ENCODE measurements at places on chromosomes 12 and 14.

- no peak for DNase-seq
These were observed 41.3 kb downstream of the LTBP2 start for GRCh38 chr14:74570696-74571095.

DNA sequence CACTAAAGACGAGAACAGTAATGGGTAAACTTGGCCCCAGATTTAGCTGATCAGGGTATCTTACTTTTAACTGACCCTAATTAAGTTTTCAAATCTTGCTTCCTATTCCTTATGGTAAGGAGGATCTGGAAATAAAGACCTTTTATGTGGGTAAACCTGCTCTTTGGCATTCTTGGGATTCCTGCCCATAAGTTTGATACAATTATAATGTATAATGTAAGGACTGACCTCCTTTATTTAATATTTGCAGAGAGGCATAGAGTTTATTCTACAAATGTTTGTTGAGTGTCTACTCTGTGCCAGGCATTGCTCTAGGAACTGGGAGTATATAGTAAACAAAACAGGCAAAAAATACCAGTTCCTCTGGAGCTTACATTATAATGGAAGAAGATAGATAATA is 4.4 kb upstream of the PRDM4 start:
- no peak for DNase-seq

DNA sequence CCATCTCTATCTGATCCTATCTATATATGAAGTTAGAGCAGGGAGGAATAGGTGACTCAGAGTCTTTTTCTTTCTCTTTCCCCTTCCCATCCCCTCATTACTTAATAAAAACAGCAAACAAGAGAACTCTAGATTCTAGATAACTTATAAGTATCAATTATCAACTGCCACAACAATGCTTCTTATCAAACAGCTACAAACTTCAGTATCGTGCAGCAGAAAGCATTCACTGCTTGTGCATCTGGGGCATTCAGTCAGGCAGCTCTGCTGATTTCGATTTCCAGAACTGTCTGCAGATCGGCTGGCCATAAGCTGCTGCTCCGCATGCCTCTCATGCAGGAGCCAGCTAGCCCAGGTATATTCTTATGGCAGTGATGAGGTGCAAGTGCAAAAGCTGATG is 19.4 kb downstream of the A2ML1 start:
- no peak for DNase-seq

DNA sequence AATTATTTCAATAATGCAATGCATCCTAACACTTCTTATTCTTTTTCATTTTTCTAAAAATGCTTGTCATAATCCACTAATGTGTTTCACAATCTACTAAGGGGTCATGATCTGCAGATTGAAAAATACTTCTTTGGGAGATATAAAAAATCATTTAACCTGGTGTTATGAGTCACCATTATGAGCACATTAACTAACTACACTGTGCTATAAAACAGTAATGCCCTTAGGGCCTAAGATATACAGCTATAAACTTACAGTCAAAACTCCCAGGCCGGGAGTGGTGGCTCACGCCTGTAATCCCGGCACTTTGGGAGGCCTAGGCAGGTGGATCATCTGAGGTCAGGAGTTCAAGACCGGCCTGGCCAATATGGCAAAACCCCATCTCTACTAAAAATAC is 14.2 kb downstream of the ATXN2 start:
- DNase-seq, result no peak

DNA sequence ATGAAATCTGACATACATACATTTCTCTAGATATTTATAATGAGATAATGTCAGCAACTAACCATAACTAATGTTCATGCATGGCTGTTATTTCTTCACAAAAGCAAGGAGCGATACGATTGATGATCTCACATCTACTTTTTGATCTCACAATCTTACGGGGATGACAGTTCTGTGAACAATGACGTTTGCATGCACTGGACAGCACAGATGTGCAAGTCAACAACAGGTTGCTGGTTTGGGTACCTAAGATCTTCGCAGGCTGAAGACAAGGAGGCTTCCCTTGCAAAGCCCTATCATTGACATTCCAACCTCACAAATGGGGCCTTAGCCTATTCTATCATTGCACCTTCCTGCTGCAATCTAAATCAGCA is 53.6 kb downstream of the C12orf42 start:
- DNase-seq, result no peak

GRCh38 chr14:102525219-102525928 is 15.8 kb upstream of the ANKRD9 start:
- DNase-seq, result no peak

DNA sequence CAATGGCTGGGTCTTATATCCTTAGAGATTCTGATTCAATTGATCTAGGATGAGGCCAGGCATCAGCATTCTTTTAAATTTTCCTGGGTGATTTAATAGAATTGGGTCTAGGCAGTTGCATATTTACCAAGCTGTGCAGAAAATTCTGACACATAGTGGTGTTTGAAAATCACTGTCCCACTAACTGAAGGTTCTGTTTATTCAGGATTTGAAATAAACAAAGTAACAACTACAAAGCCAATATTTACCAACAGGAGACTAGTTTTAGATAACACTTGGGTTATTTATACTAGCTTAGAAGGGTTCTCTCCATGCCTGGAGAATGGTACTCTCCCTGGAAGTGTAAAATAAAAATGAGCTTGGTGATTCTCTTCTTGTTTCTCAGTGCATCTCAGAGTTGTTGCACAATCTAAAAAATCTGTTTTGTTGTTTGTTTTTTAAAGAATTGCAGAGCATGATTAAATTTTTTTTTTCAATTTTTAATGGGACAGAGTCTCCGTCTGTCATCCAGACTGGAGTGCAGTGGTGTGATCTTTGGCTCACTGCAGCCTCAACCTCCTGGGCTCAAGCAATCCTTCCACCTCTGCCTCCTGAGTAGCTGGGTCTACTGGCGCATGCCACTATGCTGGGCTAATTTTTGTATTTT is 16.9 kb downstream of the BEST3 start:
- no peak for DNase-seq

GRCh38 chr12:131448254-131448795 is 262.6 kb upstream of the SFSWAP start:
- no peak for DNase-seq

- no peak for DNase-seq
These were observed 49.2 kb upstream of the SGPP1 start for GRCh38 chr14:63777024-63777423.

DNA sequence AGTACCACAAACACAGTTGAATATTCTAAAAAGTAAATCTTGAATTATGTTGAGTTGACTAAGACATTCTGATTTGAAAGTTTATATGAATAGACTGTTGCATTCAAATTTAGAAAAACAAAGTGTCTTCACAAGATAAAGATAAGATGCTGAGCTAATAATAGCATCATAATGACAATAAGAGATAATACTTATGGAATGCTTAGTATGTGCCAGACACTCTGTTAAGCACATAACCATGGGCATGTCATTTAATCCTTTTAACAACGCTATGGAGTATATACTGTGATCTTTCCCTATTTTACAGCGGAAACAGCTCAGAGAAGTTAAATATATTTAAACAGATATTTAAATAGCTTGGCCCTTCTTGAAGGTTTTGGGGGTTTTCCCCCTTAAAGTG is 163.4 kb downstream of the SRGAP1 start:
- DNase-seq, result no peak

DNA sequence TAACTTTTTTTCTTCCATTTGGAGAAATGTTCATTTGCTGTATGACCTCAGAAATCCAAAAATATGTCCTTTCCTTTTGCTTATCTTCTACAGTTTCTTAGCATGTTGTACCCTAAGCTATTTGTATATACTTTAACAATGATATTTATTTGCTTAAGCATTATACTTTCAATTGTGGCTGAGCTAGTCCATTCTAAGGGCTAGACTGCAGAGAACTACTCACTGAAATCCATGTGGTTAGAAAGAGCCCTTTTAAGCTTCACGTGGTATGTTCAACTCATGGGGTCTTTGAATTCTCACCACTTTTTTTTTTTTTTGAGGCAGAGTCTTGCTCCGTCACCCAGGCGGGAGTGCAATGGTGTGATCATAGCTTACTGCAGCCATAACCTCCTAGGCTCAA is 122.5 kb downstream of the HMGA2 start:
- DNase-seq, result no peak

DNA sequence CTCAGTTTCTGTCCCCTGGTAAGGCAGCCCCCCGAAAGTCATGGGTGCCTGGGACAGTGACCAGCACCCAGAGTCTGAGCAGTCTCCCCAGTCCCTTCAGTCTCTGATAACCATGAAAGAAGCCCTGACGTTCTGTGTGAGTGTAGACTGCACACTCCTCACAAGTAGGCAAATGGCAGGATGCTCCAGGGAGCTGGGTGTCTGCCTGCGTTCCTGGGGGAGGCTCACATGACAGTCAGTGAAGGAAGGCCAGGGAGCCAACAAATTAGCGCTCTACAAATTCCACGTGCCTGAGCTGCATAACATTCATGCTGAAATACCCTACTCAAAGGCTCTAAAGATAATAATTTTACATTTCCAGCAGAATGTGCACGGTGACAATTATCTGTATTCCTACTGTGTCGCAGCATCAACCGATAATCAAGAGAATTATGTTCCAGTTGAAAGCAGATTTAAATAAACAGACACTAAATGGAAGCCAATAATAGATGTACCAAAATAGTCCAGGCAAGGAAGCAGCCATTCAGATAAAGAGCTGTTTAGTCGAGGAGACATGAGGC is 56.3 kb downstream of the ASCL1 start:
- DNase-seq, result no peak

- DNase-seq, result no peak
These were observed 2.2 kb downstream of the TBPL2 start for GRCh38 chr14:55438066-55438683.

GRCh38 chr12:122949405-122949804 is 16.9 kb downstream of the ABCB9 start:
- DNase-seq, result no peak

DNA sequence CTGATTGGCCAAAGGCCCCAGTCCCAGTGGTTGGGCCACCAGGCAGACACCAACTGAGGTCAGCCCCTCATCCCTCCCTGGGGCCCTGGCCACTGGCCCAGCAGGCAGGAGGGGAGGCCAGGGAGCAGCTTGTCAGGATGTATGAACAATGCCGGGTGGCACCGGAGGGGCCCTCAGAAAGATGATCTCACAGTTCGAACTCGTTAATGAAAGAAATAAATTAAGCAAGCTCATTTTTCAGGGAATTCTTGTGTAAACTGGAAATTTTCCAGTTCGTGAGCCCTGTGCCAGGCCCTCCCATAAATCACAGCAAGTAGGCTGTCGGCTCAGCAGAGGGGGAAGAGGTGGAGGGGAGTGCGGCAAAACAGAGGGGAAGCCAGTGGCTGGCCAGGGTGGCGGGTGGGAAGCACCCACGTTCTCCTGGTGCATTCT is 177.0 kb upstream of the VASH1 start:
- no peak for DNase-seq

DNA sequence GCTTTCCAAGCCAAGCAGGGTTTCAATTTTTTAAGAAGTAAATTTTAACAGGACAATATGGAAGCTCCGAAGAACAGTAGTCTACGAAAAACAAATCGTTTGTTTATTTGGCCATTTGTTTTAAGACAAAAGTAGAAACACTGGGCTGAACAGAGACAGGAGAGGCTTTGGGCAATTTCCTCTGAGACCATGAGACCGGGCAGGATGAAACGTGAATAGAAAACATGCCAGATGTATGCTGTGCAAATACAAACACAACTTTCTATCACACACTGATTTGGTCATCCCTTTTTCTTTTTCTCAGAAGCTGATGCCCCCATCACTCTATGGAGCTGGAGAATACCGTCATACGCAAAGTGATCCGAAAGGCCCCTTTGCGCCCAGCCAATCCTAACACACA is 1111.1 kb downstream of the BCL11B start:
- DNase-seq, result no peak

GRCh38 chr12:20361416-20361815 is 6.9 kb upstream of the PDE3A start:
- DNase-seq, result no peak

DNA sequence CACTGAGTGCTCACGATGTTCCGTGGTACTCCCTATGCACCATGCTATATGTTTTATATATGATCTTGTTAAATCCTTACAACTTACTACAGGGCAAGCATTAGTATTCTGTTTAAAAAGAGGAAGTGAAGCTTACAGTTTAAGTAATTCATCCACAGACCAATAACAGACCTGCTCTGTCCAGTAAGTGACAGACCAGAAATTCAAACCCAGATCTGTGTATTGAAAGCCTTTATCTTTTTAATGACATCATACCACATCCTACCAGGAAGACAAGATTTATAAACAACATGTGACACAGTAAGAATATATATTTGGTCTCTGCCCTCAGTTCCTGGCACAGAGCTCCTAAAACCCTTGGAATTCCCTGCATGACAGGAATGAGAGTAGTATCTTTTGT is 206.5 kb downstream of the STXBP6 start:
- DNase-seq, result no peak

- DNase-seq, result peak; percentile 80
These were observed 3.7 kb downstream of the UNC119B start for GRCh38 chr12:120713861-120714482.

- DNase-seq, result no peak
These were observed 190.8 kb upstream of the TMEM132C start for GRCh38 chr12:128076188-128076587.

DNA sequence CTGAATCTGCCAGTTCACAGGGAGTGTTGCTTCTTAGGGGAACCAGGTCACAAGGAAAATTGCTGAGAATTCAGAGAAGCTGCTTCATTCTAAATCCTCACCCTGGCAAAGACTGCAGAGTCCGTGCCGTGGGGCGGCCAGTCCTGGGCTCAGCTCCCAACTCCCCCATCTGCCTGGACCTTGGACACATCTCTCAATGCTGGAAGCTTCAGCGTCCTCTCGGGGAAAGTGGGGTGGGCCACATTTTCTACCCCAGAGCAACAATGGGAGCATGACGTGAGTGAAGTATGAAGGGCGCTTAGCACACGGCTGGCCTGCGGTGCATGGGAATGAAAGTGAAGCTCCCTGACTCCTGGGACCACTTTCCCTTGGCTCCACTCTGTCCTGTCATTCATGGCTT is 31.2 kb downstream of the HVCN1 start:
- DNase-seq, result no peak

DNA sequence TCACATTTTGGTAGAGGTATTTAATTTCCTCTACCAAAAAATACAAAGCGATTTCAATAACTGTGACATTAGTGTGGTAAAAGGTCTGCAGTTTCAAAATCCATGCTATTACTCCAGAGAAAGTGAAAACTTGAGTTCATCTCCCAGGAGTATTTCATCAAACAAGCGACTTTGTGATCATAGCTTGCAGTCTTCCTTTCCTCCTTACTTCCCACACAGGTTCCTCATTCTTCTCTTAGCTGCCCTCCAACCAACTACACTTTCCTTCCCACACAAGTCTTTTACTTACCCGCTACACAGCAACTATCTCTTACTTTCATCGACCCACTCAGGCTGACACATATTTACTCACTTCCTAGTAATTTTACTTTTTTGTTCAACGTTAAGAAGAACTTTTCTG is 413.4 kb upstream of the USP15 start:
- no peak for DNase-seq

- DNase-seq, result peak; percentile 45
These were observed 25.7 kb upstream of the LRP1-AS start for GRCh38 chr12:57173089-57173488.

DNA sequence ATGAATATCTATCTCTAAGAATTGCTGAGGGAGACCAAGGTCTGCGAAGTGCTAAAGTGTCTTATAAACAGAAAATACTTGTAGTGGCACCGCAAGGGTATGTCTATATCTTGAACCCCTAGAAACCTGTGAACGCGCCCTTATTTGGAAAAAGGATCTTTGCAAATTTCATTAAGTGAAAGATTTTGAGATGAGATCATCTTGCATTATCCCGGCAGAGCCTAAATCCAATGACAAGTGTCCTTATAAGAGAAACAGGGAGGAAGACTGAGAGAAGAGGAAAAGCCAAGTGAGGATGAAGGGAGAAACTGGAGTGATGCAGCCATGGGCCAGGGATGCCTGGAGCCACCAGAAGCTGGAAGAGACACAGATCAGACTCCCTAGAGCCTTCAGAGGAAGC is 27.7 kb downstream of the RBM19 start:
- no peak for DNase-seq
